ENCODE measurements at places on chromosomes 6 and 20.

- no peak for DNase-seq
Observed at GRCh38 chr6:41673704-41674000, 35.4 kb downstream of the MDFI start.

DNA sequence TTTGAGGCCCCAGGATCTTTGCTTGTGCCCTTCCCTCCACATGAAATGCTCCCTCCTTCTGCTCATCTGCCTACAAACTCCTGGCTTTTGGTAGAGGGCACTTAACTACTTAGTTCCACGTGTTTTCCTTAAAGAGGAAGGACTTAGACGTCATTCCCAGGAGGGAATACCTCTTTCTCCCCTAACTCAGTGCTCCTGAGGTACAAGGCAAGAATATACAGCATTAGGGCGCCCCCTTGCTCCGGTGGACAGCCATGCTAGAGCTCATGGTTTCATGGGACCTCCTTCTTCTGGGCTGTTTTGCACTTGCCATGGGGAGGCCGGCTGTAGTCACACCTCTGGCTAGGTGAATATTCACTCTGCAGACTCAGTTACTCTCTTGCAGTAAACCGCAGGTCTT lies 93.8 kb upstream of the LY86 start:
- DNase-seq, result no peak

GRCh38 chr6:46781478-46782378 lies 11.5 kb upstream of the MEP1A start:
- peak; percentile 14 for DNase-seq

- DNase-seq, result no peak
Observed at GRCh38 chr20:13333036-13333435, 112.0 kb downstream of the ISM1 start.

DNA sequence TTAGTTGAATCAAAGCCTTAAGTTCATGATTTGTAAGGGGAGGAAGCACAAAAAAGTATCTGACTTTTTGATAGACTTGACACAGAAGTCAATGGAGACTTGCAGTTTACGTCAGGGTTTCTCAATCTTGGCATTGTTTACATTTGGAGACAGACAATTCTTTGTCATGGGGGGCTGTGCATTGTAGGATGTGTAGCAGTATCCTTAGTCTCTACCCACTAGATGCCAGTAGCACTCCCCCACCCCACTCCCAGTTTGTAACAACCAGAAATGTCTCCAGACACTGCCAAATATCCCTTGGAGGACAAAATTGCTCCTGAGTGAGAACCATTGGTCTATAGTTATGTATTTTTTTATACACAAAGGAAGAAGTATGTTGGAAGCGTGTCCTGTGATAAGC lies 434.1 kb downstream of the RFPL4B start:
- DNase-seq, result no peak

GRCh38 chr6:137868721-137869548 lies 1.9 kb downstream of the TNFAIP3 start:
- no peak for DNase-seq

- DNase-seq, result no peak
Observed at GRCh38 chr6:156379392-156380289, 397.5 kb upstream of the ARID1B start.

- DNase-seq, result no peak
Observed at GRCh38 chr6:103797738-103798137, 1062.0 kb downstream of the HACE1 start.

- DNase-seq, result no peak
Observed at GRCh38 chr6:100574836-100575235, 110.1 kb upstream of the SIM1 start.

DNA sequence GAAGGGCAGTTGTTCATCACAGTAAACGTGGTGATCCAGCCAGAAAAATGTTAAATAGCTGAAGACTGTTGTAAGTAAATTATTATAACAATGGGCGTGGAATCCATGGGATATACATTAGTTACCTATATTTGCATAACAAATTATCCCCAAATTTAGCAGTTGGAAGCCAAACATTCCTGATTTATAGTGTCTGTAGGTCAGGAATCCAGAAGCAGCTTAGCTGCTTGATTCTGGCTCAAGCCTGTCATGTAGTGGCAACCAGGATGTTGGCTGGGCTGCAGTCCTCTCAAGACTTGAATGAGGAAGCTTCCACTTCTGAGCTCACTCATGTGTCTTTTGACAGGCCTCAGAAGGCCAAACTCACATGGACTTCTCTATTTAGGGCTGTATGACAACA lies 6.9 kb upstream of the ADGRB3 start:
- DNase-seq, result no peak

DNA sequence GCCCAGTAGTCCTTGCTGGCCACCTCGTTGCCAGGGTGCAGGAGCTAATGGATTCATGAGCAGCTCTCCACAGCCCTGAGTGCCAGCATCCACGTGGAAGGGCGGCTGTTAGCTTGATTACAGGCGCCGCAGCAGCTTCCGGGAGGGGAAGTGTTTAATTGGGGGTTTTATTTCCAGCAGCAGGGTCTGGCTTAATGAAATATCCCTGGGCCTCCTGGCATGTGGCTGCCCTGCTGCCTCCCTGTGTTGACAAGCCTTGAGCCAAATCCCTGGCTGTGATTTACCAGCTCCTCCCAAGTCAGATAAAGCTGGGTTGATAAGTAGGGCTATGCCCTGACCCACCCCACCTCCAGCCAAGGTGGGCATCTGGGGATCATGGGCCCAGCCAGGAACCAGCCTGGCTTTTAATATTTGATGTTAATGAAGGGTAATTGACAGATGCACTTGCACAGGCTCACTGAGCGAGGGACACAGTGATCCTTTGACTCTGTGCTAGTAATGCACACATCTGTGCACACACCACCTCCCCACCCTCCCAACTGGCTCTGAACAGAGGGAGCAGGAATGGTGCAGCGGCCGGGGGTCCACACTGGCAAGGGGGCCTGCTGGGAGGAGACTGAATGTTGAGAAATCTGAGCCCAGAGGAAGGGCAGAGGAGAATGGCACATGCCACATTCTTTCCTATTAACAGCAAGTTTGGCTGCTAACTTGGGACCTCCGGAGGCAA lies 13.6 kb downstream of the GLP1R start:
- DNase-seq, result no peak

- no peak for DNase-seq
Observed at GRCh38 chr6:129454488-129454887, 255.5 kb downstream of the ARHGAP18 start.

DNA sequence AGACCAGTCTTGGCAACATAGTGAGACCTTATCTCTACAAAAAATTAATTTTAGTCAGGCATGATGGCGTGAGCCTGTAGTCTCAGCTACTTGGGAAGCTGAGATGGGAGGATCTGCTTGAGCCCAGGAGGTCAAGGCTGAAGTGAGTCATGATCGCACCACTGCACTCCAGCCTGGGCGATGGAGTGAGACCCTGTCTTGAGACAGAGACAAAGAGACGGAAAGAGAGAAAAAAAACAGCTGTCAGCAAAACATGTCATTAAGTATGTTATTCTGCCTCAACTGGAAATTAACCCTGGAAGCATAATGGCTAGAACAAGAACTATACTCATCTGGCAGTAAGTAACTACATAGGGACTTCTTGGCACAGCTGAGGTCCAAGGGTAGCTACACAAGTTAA lies 7.2 kb downstream of the MMS22L start:
- no peak for DNase-seq

GRCh38 chr6:163962627-163963117 lies 548.2 kb downstream of the QKI start:
- no peak for DNase-seq

- no peak for DNase-seq
Observed at GRCh38 chr6:28354688-28355554, 5.2 kb downstream of the ZKSCAN3 start.
